ENCODE measurements at places on chromosomes 13 and 19.
A peak's percentile ranks its signal among the peaks of the same experiment; 100 is the strongest.

GRCh38 chr13:72959643-72960042, 99.2 kb upstream of the KLF5 start:
- peak; percentile 21 for DNase-seq

DNA sequence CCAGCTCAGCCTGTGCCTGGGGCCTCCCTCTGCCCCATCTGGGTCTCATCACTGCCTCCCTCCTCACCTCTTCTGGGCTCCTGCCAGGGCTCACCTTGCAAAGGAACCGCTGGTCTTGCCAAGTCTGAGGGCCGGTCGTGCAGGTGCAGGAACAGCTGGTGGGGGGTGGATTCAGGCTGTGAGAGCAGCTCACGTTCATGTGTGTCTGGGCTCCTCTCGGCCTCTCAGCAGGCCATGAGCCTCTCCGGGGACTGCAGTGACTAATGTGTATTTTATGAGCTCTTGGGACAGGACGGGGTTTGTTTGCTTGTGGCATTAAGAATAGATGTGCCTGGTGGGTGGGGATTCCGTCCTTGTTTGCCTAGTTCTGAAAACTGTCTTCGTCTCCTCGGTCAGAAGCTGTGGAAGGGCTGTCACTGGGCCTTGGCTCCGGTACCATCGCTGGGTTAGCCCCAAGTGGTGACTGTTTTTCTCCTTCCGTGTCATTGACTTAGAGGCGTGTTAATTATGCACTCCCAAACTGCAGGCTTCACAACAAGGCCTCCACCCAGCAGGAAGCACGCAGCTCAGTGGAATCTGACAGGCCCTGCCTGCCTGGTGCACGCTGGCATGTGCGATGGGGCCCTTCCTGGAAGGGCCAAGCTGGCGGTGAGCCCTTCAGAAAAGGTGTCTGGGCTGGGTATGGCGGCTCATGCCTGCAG, 77.6 kb downstream of the KDM4B start:
- peak; percentile 52 for DNase-seq

DNA sequence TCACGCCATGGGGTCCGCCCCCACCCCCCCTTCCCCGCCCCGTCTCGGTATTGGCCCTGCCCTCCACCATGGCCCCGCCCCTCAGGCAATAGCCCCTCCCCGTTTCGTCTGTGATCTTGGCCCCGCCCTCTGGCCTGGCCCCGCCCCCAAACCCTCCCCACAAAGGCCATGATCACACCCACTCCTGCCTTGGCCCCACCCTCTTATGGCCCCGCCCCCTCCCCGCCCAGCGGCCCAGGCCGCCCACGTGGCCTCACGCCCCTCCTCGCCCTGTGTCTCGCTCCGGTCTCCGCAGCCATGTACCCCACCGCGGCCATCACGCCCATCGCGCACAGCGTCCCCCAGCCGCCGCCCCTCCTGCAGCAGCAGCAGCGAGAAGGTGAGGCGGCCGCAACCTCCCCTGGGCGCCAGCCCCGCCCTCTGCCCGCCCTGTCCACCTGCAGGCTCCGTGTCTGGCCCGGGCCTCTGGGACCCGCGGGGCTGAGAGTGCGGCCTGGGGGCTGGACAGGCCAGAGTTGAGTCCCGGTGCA, 61.3 kb downstream of the CELF5 start:
- no peak for DNase-seq

GRCh38 chr13:102902789-102903347, 57.0 kb downstream of the ERCC5 start:
- DNase-seq = no peak

- peak; percentile 34 for DNase-seq
Measured at GRCh38 chr19:2631213-2631821, 71.2 kb downstream of the GNG7 start.

GRCh38 chr13:31793246-31793645, 53.9 kb downstream of the RXFP2 start:
- DNase-seq = peak; percentile 59

DNA sequence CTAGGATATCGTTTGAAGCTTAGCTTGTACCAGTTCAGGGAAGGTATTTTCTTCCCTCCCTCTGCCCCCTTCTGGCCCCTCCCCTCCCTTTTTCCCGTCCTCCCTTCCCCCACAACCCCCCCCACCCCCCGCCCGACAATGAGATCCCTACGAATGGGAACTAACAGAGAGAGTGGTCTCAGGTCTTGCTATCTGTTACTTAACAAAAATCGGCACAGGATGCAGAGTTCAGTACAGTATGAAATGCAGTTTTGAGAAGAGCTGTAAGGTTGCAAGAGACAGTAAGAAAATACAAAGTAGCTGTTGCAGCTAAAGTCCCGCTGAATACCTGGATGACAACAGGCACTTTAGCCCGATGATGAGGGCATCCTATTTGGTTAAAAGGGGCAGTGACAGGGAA, 3.1 kb upstream of the DACH1 start:
- no peak for DNase-seq

DNA sequence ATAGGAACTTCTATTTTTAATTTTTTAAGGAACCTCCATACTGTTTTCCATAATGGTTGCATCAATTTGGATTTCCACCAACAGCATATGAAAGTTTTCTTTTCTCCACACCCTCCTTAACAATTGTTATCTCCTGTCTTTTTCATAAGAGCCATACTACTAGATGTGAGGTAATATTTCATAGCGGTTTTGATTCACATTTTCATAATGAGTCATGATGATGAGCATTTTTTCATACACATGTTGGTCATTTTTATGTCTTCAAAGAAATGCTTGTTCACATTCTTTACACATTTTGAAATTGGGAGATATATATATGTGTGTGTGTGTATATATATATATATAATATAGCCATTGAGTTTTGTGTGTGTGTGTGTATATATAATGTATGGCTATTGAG, 420.3 kb upstream of the PCDH9 start:
- peak; percentile 14 for DNase-seq

DNA sequence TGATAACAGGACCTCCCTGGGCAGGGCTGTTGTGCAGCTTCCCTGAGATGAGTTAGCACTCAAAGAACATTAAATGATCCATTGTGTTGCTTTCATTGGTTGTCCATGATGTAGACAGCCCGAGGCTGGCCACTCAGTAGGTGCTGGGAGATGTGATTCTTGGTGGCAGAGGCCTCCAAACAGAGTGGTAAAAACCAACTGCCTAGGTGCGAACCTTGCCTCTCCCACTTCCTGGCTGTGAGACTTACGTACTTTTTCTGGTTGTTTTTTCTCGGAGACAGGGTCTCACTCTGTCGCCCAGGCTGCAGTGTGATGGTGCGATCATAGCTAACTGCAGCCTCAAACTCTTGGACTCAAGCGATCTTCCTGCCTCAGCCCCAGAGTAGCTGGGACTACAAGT, 6.2 kb downstream of the SARS2 start:
- no peak for DNase-seq

DNA sequence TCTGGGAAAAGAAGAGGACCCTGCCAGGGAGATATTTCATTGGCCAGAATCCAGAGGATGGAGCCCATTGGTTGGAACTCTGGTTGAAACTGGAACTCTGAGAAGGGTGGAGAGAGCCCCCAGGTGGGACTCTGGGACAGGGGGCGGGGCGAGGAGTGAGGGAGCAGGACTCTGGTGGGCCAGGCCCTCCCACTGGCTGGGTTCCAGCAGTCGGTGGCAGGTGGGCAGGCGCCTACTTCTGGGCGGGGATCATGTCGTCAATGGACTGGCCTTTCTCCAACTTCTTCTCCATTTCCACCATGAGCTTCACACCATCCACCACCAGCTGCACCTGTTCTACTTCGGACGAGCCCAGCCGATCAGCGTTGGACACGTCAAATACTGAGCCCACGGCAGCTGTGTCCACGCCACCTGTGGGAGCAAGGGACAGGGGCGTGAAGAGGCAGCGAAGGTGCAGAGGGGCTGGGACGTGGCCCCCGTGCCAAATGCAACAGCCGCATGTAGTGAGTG, 16.1 kb downstream of the CKM start:
- no peak for DNase-seq

DNA sequence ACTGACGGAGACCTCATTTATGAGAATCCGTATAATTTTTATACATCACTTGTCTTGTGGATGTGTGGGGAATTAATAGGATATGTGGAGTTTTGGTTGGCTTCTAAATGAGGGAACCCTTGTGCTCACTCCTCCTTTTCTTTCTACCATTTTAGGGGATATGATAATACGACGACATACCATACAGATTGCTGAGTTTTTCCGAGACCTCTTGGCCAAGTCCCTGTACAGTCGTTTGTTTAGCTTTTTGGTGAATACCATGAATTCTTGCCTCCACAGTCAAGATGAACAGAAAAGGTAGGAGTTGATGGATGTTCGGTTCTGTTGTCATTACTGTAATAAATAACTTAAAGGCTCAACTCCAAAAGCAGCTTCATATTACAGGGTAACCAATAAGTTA, 335.2 kb downstream of the MYO16 start:
- DNase-seq = peak; percentile 62

- DNase-seq = no peak
Measured at GRCh38 chr13:40697711-40698110, 31.3 kb upstream of the FOXO1 start.

GRCh38 chr13:99540530-99540929, 39.3 kb downstream of the TM9SF2 start:
- no peak for DNase-seq

DNA sequence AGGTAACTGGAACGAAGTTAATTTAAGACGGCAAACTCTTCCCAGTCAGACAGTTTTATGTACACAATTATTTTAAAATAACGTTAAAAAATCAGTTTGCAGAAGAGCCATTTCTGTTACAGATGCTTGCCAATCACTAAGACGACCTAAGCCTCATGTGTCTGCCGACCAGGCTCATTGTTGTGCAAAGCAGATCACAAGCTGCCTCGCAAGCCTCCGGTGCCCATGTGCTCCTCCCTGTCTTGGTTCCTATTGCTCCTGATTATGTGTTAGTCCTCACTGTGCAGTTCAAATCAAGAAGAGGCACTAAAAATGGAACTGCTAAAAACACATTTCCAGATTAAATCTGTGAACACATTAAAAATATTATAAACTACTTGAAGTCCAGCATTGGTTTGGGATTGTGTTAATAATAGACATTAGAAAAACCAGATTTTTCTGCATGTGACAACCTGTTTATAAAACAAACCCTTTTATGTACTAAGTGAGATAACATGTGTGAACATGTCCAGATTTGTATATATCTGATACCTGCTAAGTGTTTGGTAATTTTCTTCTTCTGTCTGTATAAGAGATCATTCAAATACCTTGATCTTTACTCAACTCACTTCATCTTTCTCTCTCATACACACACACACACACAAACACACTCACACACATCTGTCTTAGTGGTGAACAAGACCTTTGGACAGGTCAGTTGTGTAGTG, 81.9 kb upstream of the SLC15A1 start:
- DNase-seq = no peak

GRCh38 chr13:103130681-103131210, 64.5 kb upstream of the SLC10A2 start:
- no peak for DNase-seq

DNA sequence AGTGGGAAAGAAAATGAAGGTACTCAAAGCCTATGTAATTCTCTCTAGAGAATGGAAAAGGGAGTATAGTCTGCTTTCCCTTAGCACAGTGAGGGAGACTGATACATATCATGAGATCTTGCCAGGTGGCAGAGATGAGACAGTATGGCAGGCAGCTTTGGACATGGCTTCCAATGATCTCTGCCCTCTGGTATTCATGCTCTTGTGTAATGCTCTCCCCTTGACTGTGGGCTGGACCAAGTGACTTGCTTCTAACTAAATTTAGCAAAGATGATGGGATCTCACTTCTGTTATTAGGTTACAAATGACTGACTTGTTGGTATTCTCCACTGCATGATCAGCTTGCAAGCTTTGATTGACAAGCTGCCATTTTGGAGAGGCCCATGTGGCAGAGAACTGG, 10.2 kb downstream of the ZNF132 start:
- no peak for DNase-seq

- no peak for DNase-seq
Measured at GRCh38 chr13:78875792-78876580, 217.0 kb upstream of the OBI1 start.

DNA sequence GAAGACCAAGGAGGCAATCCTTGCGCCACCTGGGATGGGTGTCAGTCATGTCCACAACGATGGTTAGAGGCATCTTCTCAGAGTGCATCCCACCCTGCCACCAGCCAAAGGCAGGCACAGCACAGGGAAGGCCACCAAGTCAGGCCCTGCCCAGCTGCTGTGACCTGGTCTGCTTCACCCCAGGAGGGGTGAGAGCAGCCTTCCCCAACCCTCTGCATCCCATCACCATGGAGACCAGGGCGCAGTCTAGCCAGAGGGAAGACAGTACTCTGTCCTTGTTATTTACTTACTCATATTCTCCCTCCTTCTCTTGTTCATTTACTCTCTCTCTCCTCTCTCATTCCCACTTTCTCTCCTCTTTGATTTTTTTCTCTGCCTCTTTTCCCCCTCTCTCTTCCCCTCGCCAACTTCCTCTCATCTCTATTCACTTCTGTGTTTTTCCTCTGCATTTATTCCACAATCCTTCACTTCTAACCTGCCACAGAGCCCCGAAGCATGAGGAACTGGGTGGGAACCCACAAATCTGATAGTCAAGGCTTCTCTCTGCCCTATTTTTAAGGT, 749.4 kb downstream of the UQCRFS1 start:
- DNase-seq = no peak

DNA sequence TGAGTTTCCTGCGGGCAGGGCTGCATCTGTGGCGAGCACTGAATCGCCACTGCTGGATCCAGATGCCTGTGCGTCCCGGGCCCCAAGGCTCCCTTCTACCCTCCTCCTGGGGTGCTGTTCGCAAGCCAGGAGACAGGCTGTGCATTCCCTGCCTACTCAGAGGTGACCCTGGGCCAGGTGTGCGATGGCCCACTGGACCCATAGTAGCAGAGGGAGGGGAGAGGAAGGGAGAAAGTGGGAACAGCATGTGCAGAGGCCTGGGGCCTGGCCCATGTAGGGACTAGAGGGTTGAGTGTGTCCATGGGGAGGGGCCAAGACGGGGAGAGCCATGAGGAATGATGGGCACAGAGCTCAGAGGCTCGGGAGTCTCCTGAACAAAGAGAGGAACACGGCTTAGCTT, 27.3 kb downstream of the CARM1 start:
- DNase-seq = no peak

- DNase-seq = no peak
Measured at GRCh38 chr13:74869846-74870245, 612.1 kb downstream of the TBC1D4 start.

DNA sequence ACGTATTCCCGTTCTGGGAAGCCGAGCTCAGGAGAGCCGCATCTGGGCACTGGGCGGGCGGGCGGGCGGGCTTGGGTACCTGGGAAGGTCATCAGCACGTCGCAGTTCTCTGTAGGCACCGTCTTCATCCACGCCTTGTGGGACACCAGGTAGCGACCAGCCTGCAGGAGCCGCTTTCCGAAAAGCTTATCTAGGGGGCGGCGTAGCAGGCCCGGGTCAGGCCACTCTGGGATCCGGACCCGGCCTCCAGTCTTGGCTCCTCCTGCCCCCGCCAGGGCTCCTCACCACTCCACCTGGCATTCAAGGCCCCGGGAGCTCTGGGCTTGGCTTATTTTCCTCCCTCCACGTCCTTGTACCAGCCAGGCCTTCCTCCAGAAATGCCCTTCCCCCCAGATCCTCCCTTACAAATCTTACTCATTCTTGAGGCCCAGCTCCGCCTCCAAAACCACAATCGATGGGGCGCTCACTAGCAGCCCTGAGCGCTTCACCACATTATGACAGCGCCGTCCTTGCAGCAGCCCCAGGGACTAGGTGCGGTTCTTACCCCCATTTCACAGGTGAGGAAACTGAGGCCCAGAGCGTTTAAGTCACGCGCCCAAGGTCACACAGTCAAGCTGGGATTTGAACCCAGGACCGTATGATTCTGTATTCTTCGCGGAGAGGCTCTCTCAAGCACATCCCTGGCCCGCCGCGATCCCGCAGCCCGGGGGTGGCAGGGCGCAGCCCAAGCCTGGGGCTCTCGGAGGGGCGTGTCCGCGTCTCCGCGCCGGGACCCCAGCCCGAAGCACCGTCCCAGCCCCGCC, 843 bp downstream of the ANO8 start:
- peak; percentile 91 for DNase-seq
